ENCODE measurements at places on chromosomes 5 and 9.
A peak's percentile ranks its signal among the peaks of the same experiment; 100 is the strongest.

DNA sequence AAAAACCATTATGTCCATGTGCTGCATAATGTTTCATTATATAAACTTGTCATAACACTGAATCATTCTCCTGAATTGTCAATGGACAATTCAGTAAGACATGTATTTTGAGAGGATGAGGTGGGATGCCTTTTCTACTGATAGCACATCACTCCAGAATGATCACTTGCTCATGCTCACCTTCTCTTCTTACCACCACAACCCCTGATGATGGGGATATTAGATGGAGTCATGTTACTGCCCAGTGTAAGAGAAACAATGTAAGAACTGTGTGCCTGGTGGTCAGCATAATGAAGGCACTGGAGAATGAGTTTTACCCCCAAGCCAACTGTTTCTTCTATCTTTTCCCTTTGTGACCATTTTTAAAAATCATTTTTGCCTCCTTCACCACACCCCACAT lies 198.8 kb downstream of the ADAMTSL1 start:
- DNase-seq = no peak

DNA sequence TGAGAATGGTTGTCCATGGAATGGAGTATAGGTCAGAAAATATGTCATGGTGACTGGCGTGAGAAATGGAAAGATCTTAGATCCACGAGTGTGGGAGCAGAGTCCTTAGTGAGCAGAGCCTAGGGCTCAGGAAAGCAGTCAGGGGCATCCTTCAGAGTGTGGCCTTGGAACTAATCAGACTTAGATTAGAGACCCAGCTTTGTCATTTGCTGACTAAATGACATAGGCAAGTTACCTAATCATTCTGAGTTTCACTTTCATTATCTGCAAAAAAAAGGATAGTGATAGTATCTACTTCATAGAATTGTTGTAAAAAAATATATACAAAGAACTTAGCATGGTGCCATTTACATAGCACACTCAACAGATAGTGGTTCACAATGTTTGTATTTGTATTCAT lies 24.3 kb upstream of the SLIT3 start:
- DNase-seq = no peak

- DNase-seq = peak; percentile 35
Measured at GRCh38 chr9:98168941-98169488, 23.4 kb downstream of the CORO2A start.

- no peak for DNase-seq
Measured at GRCh38 chr9:135095470-135096407, 8.3 kb downstream of the OLFM1 start.

DNA sequence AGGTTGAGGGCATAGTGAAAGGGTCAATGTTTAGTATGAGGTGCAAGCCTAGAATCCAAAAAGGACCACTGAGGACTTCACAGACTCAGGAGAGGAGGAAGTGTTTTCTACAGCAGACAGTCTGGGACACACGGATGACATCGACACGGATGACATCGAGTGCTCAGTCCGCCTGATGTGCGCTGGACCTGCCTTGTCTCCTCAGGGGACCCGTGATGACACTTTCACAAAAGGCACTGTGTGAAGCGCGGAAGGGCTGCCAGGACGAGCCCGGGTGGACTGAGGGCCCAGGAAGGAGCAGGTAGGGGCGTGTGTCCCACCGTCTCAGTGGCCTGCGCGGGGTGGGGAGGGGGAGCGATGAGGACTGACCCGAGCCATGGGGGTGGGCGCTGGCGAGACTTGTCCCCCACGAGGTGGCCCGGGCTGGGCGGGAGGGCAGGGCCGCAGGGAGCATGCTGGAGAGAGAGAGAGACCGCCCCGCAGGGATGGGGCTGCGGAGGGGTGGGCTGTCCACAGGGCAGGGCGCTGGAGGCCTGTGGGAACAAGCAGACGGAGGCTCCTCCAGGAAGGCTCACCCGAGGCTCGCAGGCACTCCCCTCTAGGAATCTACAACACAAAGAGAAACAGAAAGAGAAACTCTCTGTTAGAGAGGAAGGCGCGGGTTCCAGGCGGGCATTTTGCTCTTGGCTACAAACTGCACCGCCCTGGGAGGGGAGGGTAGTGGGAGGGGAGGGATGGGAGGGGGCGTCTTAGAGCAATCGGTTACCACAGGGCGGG lies 54.9 kb downstream of the USP20 start:
- no peak for DNase-seq

- DNase-seq = no peak
Measured at GRCh38 chr5:118325931-118326330, 662.4 kb downstream of the DTWD2 start.

GRCh38 chr9:9585920-9586319 lies 1026.9 kb downstream of the PTPRD start:
- DNase-seq = no peak

GRCh38 chr5:39072925-39073766 lies 1.1 kb downstream of the RICTOR start:
- DNase-seq = peak; percentile 22

- DNase-seq = no peak
Measured at GRCh38 chr9:136667940-136668760, 5.4 kb downstream of the EGFL7 start.

- DNase-seq = peak; percentile 44
Measured at GRCh38 chr5:178793151-178793550, 62.7 kb upstream of the ZNF354A start.

DNA sequence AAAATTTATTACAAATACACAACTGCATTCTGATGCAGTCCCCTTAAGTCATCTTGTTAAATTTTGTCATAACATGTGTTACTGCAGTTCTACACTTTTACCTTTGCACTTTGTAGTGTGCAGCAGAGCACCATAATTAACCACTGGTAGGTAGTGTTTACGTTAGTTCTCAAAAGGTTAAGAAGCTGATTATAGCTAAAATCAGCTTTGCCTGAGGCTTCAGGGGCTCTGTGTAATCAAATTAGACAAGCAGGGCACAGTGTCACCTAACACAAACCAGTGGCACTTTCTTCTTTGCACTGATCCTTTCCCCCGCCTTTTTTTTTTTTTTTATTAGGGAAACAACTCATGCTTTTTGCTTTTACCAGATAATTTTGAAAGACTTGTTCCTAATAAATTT lies 26.1 kb downstream of the POU5F2 start:
- DNase-seq = no peak

DNA sequence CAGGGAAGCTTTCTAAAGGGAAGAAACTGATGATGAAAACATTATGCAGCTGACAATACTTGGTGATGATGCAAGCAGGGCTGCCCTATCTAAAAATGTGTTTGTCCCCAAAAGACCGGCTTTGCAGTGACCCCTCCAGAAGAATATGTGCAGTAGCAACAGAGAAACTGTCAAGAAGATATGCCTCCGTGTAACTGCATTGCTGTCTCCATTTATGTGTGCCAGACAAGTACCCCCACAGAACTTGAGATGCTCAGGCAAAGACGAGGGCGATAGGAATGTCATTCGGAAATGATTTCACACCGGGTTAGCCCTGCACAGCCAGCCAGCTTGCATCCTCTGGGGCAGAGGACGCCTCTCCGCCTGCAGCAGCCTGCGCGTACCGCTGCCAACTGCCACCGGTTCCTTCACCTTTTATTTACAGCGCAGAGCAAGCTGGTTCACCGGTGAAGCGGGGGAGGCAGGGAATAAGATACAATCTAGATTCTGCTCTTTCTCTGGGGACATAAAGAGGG lies 2.0 kb downstream of the GABBR2 start:
- no peak for DNase-seq

GRCh38 chr5:59420596-59420995 lies 472.9 kb downstream of the PDE4D start:
- no peak for DNase-seq

DNA sequence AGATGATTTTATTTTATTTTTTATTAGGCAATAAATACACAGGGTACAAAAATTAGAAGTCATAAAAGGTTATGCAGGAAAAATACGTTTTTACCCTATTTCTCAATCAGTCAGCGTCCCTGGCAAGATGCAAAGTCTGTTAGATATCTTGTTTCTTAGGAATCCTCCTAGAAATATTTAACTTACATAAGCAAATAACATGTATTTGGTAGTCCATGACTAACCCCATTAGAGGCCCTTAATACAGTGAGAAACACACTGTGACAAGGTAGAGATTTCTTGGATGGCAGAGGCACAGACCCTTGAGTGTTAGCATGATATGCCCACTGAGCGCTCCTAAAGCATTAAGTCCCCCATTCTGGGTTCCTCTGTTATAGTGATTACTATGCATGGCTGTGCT lies 121.2 kb upstream of the ADAMTSL1 start:
- DNase-seq = no peak

GRCh38 chr9:32350682-32351081 lies 33.8 kb upstream of the ACO1 start:
- no peak for DNase-seq

- DNase-seq = no peak
Measured at GRCh38 chr9:79111653-79112052, 460.1 kb upstream of the TLE4 start.

DNA sequence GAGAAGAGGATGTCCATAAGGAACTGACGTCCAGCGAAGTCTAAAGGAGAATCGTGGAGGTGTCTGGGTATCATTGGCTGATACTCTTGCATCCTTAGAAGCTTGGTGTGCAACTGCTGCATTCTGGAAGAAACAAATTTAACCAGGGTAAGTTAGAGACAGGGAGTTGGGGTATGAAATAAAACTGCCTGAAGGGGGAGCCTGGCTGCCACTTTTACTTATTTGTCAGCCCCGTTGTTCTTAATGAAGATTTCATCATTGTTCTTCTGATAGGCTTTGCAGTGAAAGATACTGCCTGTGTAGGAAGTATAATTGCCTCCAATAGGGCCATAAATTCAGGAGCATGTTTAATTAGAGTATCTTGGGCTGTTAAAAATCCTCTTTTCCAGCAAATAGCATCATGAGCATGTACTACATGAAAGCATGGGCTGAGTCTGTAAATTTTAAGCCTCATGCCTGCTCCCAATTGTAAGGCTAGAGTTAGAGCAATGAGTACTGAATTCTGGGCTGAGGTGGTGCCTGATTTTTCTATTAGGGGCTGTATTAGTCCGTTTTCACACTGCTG lies 1264.5 kb upstream of the ACO1 start:
- no peak for DNase-seq

GRCh38 chr9:21995006-21995665 lies 545 bp downstream of the CDKN2B-AS1 start:
- DNase-seq = peak; percentile 44

DNA sequence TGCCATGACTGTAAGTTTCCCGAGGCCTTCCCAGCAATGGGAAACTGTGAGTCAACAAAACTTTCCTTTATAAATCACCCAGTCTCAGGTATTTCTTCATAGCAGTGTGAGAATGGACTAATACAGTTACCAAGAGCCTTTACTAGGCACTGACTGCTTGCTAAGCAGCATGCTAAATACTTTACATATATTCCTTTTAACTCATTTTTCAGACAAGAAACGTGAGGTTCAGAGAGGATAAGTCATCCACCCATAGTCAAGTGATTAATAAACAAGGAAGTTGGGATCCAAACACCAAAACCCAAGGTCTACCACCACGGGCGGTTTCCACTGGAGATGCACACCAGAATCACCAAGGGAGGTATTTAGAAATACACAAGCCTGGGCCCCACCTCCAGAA lies 50.8 kb downstream of the GABBR2 start:
- DNase-seq = no peak

DNA sequence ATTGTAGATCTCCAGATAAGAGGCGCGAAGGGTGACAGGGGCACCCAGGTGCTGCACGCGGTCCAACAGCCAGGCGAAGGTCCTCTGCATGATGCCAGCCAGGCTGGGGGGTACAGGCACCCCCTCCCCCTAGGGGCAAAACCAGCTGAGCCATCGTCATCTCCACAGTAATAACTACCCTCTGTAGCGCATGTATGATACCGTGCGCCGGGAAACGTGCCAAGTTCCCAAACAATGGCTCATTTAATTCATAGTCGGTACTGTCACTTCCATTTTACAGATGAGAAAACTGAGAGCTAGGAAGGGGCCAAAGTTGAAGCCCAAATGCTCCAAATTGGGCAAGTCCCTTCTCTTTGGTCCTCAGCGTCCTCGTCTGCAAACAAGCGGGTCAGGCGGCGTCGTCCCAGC lies 1.5 kb downstream of the KIF12 start:
- no peak for DNase-seq

DNA sequence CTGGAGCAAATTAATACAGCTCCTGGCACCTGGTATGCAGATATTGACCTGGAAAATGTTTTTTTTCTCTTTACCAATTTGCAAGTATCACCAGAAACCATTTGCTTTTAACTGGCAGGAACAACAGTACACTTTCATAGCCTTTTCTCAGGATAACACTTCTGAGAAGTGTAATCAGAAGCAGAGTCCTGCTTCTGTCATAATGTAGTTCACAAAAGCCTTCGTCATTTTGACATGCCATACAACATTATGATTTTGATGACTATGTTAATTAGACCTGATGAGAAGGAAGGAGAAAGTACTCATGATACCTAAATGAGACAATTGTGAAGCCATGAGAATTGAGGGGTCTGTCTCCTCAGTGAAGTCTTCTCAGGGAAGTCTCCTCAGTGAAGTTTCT lies 41.1 kb upstream of the CARTPT start:
- no peak for DNase-seq

GRCh38 chr5:113450462-113450861 lies 15.7 kb upstream of the TSSK1B start:
- no peak for DNase-seq

DNA sequence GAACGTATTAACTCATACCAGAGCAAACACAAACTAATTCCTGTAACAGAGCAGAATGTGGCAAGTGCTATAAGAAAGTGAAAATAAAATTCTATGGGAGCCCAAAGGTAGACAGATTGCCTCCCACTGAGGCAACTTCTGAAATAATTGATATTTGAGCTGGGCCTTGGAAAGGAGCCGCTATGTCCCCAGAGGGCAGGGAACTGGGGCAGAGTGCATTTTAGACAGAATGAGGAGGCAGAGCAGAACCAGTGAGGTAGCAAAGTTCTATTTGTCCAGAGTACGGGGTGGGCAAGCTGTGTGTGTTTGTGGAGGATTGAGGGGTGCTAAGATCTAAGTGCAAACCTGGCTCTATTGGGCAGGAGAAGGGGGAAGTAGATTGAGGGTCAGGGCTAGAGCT lies 19.8 kb downstream of the CDO1 start:
- no peak for DNase-seq

- no peak for DNase-seq
Measured at GRCh38 chr9:134236001-134236421, 71.6 kb upstream of the RNU6ATAC start.

GRCh38 chr5:120083851-120084542 lies 380.1 kb upstream of the PRR16 start:
- DNase-seq = no peak

- DNase-seq = no peak
Measured at GRCh38 chr9:419571-420171, 205.0 kb downstream of the DOCK8 start.

DNA sequence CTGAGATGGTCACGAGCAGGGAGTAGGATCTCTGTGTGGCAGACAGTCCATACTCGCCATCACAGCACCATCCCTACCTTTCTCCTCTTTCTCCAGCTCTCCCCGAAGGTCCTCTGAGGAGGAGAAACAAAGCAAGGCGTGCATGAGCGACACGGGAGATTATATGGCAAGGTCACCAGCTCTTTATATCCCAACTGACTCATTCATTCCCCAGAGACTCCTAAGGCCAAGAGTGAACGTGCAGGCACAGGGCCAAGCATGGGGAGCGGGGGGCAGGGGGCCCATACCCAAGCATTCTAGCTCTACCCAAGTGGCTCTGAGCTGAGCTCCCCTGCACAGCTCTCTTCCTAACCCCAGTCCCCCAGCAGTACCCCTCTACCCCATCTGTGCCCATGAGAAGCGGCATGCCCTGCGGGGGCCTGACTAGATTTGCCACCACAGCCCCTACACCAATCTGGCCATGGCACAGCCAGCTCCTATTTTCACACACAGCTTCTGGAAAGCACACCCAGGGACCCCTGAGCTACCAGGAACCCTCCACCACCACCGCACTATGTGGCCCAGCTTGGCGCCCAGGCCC lies 6.8 kb downstream of the TRIM7 start:
- no peak for DNase-seq

Measured in neural crest cell (in vitro differentiated cells).